IPS DF 6.9 (cell line): ENCODE measurements at places on chromosomes 1 and 21.

DNA sequence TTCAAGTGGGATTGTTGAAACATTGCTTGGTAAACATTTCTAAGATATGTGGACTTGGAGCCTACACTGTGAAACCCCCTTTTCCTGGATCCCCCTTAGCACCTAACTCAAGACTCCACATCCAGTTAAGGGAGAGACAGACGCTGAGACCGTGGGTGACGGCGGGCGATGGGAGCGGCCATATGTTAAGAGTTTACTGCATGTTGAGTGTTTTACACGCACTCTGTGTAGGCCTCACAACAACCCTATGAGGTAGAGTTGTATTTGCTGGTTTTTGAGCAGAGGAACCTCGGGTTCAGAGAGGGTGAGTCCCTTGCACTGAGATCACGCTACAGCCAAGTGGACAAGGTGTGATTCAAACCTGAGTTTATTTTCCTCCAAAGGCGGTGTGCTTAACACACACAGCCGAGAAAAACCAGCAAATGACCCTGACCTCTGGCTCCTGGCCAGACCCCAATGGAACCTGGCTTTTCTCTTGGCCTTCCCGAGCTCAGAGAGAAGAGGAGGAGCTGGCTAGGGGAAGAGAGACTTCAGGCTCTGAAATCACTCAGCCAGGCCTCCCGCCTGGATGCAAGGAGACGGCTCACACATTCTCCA is 46.9 kb upstream of the GOLT1A start:
- H3K4me1 ChIP-seq, result peaks cover 6% of the 10 kb centered on the region; the same call in 1 of the 2 replicates
- no peaks in the 10 kb centered on the region for H3K36me3 ChIP-seq
- no peaks in the 10 kb centered on the region for H3K27me3 ChIP-seq
- no peak overlapping the region for H3K27ac ChIP-seq

DNA sequence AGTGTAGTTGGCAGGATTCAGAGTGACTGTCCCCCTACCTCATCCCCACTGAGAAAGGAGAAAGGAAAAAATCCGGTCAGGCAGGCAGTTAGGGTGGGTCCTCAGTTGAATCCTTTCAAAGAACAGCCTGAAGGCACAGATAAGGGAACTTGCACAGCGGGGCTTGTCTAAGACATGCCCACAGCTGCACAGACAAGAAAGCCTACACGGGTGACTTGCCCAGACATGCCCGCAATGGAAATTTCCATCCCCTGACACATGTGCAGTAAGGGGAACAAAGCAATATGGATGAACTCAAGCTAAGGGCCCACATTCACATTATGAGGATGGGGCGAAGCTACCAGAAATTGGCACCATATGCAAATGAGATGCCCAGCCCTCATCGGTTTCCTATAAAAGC is 82.5 kb downstream of the DESI2 start:
- no peak for DNase-seq
- H3K27ac ChIP-seq, result no peak overlapping the region
- H3K36me3 ChIP-seq, result no peaks in the 10 kb centered on the region
- peaks cover 3% of the 10 kb centered on the region; the same call in 1 of the 2 replicates for H3K4me1 ChIP-seq
- no peaks in the 10 kb centered on the region for H3K27me3 ChIP-seq

GRCh38 chr1:233121947-233122559 is 171.6 kb downstream of the NTPCR start:
- no peak for DNase-seq
- H3K4me1 ChIP-seq, result no peaks in the 10 kb centered on the region
- no peaks in the 10 kb centered on the region for H3K27me3 ChIP-seq
- no peaks in the 10 kb centered on the region; the same call in 1 of the 2 replicates for H3K36me3 ChIP-seq
- H3K4me3 ChIP-seq, result no peak overlapping the region

- DNase-seq, result no peak
- no peak overlapping the region for H3K27ac ChIP-seq
- H3K4me1 ChIP-seq, result peaks cover 1% of the 10 kb centered on the region; the same call in 1 of the 2 replicates
- peaks cover 23% of the 10 kb centered on the region for H3K27me3 ChIP-seq
- no peaks in the 10 kb centered on the region for H3K36me3 ChIP-seq
These were observed 224.9 kb downstream of the DAB1 start for GRCh38 chr1:57198912-57199311.

GRCh38 chr1:230242326-230242725 is 175.3 kb downstream of the GALNT2 start:
- H3K36me3 ChIP-seq, result no peaks in the 10 kb centered on the region
- no peaks in the 10 kb centered on the region for H3K27me3 ChIP-seq

GRCh38 chr1:151158751-151159251 is 2.4 kb downstream of the TNFAIP8L2 start:
- no peak overlapping the region for H3K4me3 ChIP-seq
- no peak overlapping the region for H3K27ac ChIP-seq
- no peaks in the 10 kb centered on the region for H3K4me1 ChIP-seq
- no peaks in the 10 kb centered on the region for H3K27me3 ChIP-seq
- DNase-seq, result no peak
- H3K36me3 ChIP-seq, result peaks cover 4% of the 10 kb centered on the region; the same call in 1 of the 2 replicates

GRCh38 chr1:110541906-110542395 is 23.0 kb upstream of the KCNA10 start:
- no peaks in the 10 kb centered on the region; the same call in 1 of the 2 replicates for H3K36me3 ChIP-seq
- H3K27me3 ChIP-seq, result no peaks in the 10 kb centered on the region
- no peak overlapping the region for H3K27ac ChIP-seq
- H3K4me3 ChIP-seq, result no peak overlapping the region
- no peak for DNase-seq
- H3K4me1 ChIP-seq, result no peaks in the 10 kb centered on the region

DNA sequence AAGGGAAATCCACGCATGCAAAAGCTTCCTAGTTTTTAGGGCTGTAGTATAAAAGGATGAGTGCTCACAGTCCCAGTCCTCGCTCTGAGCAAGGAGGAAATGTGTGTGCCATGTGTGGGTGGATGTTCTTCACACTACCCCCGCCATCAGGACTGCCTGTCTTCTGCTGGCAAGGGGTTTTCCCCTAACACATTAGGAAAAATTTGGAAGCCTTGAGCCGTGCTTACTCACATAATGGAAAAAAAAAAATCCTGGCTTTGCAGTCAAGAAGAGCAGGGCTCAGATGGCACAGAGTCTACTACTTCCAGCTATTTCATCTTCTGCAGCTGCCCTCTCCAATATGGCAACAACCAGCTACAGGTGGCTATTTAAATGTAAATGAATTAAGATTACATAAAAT is 363.1 kb downstream of the PLPP3 start:
- no peaks in the 10 kb centered on the region for H3K27me3 ChIP-seq
- no peak for DNase-seq
- no peak overlapping the region for H3K27ac ChIP-seq
- H3K4me3 ChIP-seq, result no peak overlapping the region
- H3K4me1 ChIP-seq, result no peaks in the 10 kb centered on the region

DNA sequence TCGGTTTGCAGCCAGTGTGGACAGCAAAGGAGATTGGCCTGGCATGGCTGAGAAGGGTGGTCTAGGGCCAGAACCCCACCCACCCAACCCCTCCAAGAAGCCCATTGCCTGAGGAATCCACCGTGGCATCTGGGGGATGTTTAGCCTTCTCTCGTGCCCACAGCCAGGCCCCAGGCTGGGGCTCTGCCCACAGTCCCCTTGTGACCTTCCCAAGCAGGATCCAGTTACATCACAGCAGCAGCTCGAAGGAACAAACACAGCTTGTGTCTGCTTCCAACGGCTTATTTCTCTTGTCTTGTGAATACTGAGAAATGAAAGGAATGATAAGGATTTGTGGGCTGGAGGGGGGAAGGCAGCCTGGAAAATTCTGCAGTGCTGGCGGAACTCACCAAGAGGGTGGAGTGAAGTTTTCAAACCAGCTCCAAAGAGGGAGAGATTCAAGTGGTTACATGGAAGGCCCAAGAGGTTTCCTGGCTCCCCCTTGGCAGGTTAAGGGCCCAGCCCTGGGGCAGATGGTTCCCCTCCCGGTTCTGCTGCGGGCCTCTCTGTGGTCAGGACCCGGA is 61.6 kb downstream of the DHRS3 start:
- no peaks in the 10 kb centered on the region for H3K36me3 ChIP-seq
- DNase-seq, result no peak
- H3K4me3 ChIP-seq, result no peak overlapping the region
- H3K27me3 ChIP-seq, result no peaks in the 10 kb centered on the region
- H3K4me1 ChIP-seq, result no peaks in the 10 kb centered on the region

DNA sequence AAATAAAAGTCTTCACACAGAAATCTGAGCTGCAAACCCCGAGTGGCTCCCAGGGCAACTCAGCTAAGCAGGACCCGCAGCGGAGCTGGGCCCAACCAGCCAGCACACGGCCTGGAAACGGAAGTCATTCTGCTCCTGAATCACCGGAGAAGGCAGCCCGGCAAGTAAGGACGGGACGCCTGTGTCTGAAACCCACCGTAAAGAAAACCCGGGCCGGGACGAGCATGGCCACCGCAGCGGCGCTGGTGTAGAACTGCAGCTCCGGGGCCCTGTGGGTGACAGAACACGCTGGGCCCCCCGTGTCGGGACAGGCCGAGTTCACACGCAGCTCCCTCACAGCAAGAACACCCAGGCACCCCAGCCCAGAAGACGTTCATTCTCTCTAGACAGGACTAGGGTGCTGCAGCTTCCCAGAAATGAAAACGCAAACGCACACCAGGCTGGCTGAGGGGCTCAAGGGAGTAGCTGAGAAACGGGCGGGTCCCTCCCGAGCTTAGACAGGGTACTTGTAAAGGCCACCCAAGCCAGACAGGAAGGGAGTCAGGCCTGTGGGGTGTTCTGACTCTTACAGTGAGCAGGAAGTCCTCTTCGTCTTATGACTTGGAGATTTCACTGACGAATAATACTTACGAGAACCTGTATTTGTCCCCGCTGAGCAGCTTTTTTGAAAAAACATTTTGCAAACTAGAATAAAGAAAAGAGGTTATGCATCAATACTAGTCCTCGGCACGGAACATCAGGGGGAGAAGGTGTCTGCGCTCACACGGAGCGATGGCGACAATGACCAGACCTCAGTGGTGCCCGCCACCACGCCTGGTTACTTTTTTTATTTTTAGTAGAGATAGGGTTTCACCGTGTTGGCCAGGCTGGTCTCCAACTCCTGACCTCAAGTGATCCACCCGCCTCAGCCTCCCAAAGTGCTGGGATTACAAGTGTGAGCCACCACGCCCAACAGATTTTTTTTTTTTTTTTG is 10.9 kb upstream of the CDK11B start:
- H3K36me3 ChIP-seq, result peaks cover 25% of the 10 kb centered on the region
- H3K4me1 ChIP-seq, result no peaks in the 10 kb centered on the region
- no peaks in the 10 kb centered on the region for H3K27me3 ChIP-seq
- no peak overlapping the region for H3K4me3 ChIP-seq
- H3K27ac ChIP-seq, result no peak overlapping the region
- DNase-seq, result no peak

GRCh38 chr21:26967062-26967913 is at the start of gene ADAMTS5:
ADAMTS5 (minus strand) TSS chr21:26967088; CDS start chr21:26966391, 697 bp downstream.
- peak within 1 kb of the TSS; percentile 52; the same call in 1 of the 2 replicates for H3K4me3 ChIP-seq
- peaks cover 5% of the 10 kb centered on the region; the same call in 1 of the 2 replicates for H3K27me3 ChIP-seq
- no peak for DNase-seq
- H3K27ac ChIP-seq, result no peak within 1 kb of the TSS
- no peaks in the 10 kb centered on the region for H3K4me1 ChIP-seq

- H3K4me1 ChIP-seq, result no peaks in the 10 kb centered on the region
- DNase-seq, result no peak
- H3K27ac ChIP-seq, result no peak overlapping the region
- H3K36me3 ChIP-seq, result no peaks in the 10 kb centered on the region
- no peak overlapping the region for H3K4me3 ChIP-seq
These were observed 25.1 kb downstream of the IARS2 start for GRCh38 chr1:220119043-220119512.

GRCh38 chr1:218425647-218426342 is 80.7 kb downstream of the TGFB2 start:
- no peaks in the 10 kb centered on the region for H3K36me3 ChIP-seq
- DNase-seq, result no peak
- H3K27ac ChIP-seq, result no peak overlapping the region

DNA sequence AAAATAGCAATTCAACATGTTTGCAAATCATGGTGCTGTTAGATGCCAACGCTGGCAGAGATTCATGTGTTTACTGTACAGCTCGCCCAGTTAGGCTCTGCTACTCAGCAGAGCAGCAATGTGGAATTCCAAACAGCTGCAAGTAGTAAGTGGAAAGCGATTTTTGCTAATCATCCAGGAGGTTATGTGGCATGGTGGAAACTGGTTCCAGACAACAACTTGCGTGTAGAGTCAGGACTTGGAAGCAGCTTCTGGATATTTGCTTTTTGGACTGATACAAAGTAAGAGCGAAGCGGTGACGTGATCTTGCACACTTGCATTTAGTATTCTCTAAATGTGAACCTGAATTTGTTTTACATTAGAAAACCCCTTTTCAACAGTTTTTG is 27.1 kb upstream of the HHAT start:
- H3K27ac ChIP-seq, result no peak overlapping the region
- no peak for DNase-seq
- no peaks in the 10 kb centered on the region for H3K27me3 ChIP-seq
- no peaks in the 10 kb centered on the region for H3K36me3 ChIP-seq

DNA sequence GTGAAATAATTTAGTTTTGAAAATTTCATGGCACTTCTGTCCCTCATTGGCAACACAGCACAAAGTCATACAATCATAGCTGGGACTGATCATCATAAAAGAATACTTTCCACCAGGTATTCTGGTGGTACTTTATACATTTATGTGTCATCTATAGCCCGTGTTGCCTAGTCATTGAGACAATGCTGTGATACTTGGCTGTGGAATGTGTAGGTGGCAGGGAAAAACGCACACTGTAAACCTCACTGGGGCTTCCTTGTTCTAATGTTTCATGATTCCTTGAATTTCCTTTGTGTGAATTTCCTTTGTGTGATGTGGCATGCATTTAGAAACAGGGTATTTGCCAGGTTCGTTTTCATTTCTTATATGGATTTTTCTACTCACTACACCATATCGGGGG is 118.3 kb downstream of the FMN2 start:
- H3K36me3 ChIP-seq, result no peaks in the 10 kb centered on the region
- no peak overlapping the region for H3K27ac ChIP-seq
- no peaks in the 10 kb centered on the region for H3K27me3 ChIP-seq

DNA sequence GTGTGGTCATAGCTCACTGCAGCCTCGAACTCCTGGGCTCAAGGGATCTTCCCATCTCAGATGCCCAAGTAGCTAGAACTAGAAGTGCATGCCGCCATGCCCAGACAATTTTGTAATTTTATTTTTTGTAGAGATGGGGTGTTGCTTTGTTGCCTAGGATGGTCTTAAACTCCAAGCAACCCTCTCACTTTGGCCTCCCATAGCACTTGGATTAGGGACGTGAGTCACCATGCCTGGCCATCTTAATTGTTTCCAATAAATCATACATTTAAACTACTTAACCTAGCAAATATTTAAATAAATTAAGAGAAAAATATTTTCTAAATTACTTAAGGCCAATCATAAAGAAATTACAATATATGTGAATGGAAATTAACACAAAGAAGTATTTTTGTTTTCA is 35.1 kb upstream of the ADGRL4 start:
- DNase-seq, result no peak
- H3K27me3 ChIP-seq, result no peaks in the 10 kb centered on the region
- H3K27ac ChIP-seq, result no peak overlapping the region
- no peaks in the 10 kb centered on the region; the same call in 1 of the 2 replicates for H3K4me1 ChIP-seq
- no peak overlapping the region for H3K4me3 ChIP-seq
- no peaks in the 10 kb centered on the region for H3K36me3 ChIP-seq

DNA sequence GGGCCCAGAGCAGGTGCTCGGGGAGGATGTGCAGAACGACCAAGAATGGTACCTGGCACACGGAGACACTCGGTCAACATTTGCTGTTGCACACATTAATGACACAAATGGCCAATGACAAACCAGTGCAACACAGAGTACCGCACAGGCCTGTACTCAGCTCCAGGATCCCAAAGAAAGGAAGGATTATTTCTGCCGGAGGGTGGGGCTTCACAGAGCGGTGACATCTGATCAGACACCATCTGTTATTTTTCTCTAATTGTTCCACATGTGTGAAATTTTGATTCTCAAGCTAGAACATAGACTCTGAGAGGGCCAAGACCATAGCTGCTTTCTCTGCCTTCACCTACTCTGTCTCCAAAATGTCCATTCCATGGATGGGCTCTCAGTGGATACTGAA is 100.4 kb downstream of the MRPL37 start:
- H3K36me3 ChIP-seq, result no peaks in the 10 kb centered on the region
- H3K4me3 ChIP-seq, result no peak overlapping the region
- H3K27ac ChIP-seq, result no peak overlapping the region
- no peaks in the 10 kb centered on the region for H3K27me3 ChIP-seq
- no peak for DNase-seq
